ENCODE measurements at places on chromosomes 11 and 22.

- H3K27ac ChIP-seq, result no peak overlapping the region
- H3K27me3 ChIP-seq, result no peaks in the 10 kb centered on the region
- H3K4me1 ChIP-seq, result peaks cover 24% of the 10 kb centered on the region
- peaks cover 24% of the 10 kb centered on the region for H3K36me3 ChIP-seq
These were observed 17.5 kb downstream of the UQCR10 start for GRCh38 chr22:29784451-29785361.

DNA sequence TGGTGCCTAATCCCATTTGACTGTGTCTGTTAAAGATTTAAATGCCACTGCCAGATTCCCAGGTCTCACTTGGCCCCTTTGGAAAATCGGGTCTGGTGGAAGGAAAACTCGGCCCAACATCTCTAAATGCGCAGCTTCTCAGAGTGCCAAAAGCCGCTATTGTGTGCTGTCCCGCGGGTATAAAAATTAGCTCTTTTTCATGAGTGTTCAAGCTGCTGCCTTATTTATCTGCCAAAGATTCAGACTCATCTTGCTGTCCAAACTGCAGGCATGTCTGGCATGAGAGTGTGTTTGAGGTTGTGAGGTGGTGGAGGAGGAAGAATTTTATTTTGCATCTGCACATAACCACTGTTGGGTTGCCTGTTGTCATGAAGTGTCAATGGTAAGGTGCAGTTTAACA is 91.4 kb downstream of the NELL1 start:
- no peaks in the 10 kb centered on the region for H3K4me1 ChIP-seq
- no peak overlapping the region for H3K27ac ChIP-seq
- DNase-seq, result no peak
- H3K36me3 ChIP-seq, result no peaks in the 10 kb centered on the region

GRCh38 chr11:66334605-66335442 is 1.4 kb downstream of the RIN1 start:
- DNase-seq, result no peak
- peak overlapping the region; percentile 60 for H3K4me3 ChIP-seq
- peaks cover 27% of the 10 kb centered on the region for H3K36me3 ChIP-seq
- H3K27me3 ChIP-seq, result no peaks in the 10 kb centered on the region
- peak overlapping the region; percentile 89 for H3K27ac ChIP-seq

DNA sequence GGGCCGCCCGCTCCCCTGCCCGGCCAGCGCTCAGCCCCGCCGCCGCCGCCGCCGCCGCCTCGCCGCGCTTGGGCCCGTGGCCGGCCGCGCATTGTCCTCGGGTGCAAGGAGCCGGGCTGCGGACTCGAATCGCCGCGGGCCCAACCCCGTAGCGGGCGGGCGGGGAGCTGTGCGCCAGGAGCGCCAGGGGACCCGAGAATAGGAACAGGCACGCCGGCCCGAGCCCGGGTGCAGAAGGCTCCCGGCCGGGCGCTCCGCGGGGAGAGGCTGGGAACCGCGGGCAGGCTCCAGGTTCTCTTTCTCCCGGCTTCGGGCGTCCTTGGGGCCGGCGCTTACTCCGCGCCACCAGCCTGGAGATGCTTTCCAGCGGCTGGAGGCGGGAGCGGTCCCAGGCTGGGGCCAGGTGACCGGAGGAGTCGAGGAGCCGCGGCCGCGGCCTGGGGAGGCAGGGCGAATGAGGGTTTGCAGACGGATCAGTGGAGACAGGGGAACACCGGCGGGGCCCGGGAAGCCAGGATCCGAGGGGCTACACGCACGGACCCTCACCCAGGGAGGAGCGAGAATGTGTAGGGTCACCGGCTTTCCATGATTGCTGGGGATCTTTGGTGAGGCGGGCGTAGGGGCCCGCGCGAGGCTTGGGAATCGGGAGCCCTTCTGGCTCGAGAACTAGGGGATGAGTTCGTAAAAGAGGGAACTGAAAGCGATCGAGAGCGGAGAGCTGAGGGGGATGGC is 726 bp downstream of the PKNOX2 start:
- DNase-seq, result peak; percentile 33
- H3K27ac ChIP-seq, result peak overlapping the region; percentile 80
- no peaks in the 10 kb centered on the region for H3K27me3 ChIP-seq
- peak overlapping the region; percentile 65 for H3K4me3 ChIP-seq
- peaks cover 12% of the 10 kb centered on the region for H3K4me1 ChIP-seq

- H3K36me3 ChIP-seq, result no peaks in the 10 kb centered on the region
- DNase-seq, result no peak
- no peak overlapping the region for H3K27ac ChIP-seq
- H3K4me3 ChIP-seq, result no peak overlapping the region
These were observed 1.0 kb downstream of the SYCE3 start for GRCh38 chr22:50561401-50562358.
